ENCODE measurements at places on chromosomes 5 and 9.
A peak's percentile ranks its signal among the peaks of the same experiment; 100 is the strongest.

GRCh38 chr5:35924950-35925722, 13.3 kb downstream of the CAPSL start:
- DNase-seq, result peak; percentile 64

- DNase-seq, result no peak
These were observed 1089.5 kb upstream of the DMAC1 start for GRCh38 chr9:8889100-8889499.

- peak; percentile 52 for DNase-seq
These were observed 71.2 kb upstream of the TBC1D2 start for GRCh38 chr9:98326459-98327248.

DNA sequence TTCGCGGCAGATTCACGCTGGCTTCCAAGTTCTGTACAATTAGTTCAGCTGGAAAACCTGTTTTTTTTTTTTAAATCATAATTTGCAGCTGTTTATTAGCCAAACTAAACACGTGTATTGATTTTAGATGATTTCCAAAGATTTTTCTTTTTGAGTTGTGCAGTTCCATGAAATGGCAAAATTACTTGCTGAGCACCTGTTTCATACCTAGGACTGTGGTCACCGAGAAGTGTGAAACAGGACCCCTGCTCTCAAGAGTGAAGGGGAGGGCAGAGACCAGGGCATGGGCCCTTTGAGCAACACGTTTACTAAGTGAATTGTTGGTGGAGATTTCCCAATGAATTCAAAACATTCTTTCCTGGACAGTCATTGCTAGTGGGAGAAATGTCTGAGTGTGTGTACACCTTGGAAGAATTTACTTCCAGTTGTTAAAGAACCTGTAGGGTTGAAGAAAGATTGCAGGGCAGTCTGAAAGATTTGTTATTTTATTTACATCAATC, 688 bp downstream of the SNX24 start:
- DNase-seq, result peak; percentile 4

- DNase-seq, result no peak
These were observed 24.5 kb downstream of the ADAMTS12 start for GRCh38 chr5:33867241-33867640.

GRCh38 chr9:96031366-96031824, 155.9 kb downstream of the ERCC6L2 start:
- DNase-seq, result no peak

DNA sequence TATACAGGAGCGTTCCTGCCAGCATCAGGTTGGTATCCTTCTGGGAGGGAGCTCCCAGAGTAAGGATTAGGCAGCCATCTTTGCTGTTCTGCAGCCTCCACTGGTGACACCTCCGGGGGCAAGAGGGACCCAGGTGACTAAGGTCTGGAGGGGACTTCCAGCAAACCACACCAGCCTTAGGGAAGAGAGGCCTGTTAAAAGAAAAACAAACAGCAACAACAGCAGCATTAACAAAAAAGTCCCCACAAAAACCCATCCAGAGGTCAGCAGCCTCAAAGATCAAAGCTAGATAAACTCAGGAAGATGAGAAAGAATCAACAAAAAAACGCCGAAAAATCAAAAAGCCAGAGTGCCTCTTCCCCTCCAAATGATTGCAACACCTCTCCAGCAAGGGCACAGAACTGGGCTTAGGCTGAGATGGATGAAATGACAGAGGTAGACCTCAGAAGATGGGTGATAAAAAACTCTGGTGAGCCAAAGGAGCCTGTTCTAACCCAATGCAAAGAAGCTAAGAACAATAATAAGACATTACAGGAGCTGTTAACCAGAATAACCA, 388.2 kb downstream of the SPATA31D1 start:
- DNase-seq, result no peak
